ENCODE measurements at places on chromosomes 3 and 15.
A peak's percentile ranks its signal among the peaks of the same experiment; 100 is the strongest.

DNA sequence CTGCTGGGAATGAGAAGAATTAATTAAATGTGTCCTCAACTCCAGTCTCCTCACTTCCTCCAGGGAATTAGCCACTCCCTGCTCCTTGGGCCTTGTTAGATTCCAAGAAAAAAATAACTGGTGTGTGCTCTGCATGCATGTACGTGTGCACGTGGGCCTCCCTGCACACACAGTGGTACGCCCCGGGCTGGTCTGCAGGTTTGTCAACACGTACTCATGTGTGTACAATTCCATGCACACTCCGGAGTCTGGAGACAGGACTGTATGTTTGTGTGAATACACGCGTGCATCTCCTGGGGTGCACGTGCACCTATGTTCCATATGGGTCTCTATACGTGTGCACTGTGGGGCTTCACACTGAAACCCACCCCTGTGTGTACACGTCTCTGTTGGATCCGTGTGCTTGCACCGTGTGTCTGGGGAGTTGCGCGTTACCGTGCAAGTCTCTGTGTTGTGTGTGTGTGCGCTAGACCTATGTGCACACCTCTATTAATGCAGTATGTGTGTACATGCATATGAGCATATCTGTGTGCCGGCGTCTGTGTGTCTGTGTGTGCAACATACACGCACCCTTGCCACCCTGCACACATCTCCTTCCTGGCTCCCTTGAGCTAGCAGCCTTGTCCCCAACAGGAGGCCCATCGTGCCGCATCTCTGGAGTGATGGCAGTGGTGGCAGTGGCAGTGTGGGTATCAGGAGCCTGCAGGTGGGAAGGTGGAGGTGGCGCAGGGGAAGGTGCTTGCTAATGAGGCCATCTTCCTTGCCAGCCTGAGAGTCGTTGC lies 210.1 kb downstream of the TBC1D2B start:
- DNase-seq, result peak; percentile 25

GRCh38 chr15:96767703-96768434 lies 437.4 kb downstream of the NR2F2 start:
- peak; percentile 94 for DNase-seq

GRCh38 chr3:101362406-101362805 lies 42.0 kb upstream of the IMPG2 start:
- no peak for DNase-seq

DNA sequence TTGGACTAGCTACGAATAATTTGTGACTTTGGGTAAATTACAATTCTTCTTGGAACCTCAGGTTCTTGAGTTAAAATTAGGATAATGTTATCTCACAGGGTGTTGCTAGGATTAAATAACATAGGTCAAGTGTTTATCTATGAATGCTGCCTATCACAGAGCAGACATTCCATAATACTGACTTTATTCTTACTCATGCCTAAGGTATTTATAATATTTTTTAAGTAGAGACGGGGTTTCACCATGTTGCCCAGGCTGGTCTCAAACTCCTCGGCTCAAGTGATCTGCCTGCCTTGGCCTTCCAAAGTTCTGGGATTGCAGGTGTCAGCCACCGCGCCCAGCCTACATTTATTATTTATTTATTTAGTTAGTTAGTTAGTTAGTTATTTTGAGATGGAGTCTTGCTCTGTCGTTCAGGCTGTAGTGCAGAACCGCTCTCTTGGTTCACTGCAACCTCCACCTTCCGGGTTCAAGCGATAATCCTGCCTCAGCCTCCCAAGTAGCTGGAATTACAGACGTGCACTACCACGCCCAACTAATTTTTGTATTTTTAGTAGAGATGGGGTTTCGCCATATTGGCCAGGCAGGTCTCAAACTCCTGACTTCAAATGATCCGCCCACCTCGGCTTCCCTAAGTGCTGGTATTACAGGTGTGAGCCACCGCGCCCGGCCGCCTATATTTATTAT lies 741 bp upstream of the ZNF106 start:
- DNase-seq, result no peak

GRCh38 chr15:100930306-100930848 lies 11.2 kb downstream of the LRRK1 start:
- no peak for DNase-seq

DNA sequence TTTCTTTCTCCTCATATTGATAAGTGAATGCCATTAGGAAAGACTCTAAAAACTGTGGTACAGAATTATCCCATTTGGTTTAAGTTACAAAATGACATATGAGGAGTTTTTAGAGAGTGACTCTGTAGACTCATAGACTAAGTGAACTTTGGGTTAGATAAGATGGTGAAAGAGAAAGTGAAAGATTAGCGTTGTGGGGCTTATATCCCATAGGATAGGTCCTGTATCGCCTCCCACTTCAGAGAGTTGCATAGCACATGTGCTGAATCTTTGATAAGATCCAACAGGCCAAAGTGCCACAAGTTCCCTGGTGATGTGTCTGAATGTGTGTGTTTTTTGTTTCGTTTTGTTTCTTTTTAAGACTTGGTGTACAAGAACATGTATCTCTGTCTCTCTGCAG lies 666.9 kb downstream of the MECOM start:
- no peak for DNase-seq

GRCh38 chr3:132543011-132543739 lies 53.9 kb upstream of the ACKR4 start:
- DNase-seq, result no peak

DNA sequence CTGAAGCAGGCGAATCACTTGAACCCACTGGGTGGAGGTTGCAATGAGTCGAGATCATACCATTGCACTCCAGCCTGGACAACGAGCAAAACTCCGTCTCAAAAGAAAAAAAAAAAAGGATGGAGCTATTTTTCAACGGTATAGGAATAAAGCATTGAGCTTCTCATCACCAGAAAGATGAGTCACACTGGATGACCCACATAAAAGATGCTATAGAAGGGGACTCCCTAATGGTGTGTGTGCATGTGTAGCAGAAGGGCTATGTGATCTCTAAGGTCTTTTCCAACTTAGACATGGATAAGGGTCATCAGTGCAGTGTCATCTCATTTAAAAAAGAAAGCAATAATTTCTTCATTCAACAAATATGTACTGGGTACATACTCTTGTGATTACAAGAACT lies 476.0 kb downstream of the MFSD1 start:
- no peak for DNase-seq

DNA sequence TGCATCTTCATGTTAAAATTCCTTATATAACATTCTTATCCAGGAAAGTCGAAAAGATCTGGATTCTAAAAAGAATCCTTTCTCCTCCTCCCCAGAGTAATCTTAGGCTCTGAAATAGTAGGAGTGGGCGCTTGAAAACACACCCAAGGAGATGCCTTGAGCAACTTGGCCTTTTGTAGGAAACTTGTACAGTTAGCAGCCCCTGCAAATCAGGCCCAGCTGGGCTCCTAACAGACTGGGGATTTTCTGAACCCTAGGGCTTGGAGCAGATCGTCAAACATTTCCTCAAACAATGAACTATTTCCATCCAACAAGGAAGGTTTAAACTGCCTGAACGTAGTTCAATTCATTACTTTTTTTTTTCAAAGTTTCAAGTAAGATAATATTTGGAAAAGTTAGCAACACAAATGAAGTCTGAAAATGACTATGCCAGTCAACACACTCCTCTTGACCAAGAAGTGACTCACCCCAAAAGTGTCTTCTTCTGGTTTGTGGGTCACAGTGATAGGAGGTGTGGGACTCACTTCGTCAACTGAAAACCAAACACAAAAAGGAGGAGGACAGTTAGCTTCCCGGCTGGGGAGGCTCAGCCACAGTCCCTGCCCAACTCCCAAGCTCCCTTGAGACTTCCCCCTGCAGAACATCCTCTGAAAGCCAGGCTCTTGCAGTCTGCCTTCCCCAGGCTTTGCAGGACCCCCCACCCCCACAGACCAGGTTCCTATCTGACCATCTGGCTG lies 129.7 kb downstream of the NTRK3 start:
- no peak for DNase-seq

GRCh38 chr3:47588053-47588452 lies 9.4 kb upstream of the CSPG5 start:
- DNase-seq, result no peak

DNA sequence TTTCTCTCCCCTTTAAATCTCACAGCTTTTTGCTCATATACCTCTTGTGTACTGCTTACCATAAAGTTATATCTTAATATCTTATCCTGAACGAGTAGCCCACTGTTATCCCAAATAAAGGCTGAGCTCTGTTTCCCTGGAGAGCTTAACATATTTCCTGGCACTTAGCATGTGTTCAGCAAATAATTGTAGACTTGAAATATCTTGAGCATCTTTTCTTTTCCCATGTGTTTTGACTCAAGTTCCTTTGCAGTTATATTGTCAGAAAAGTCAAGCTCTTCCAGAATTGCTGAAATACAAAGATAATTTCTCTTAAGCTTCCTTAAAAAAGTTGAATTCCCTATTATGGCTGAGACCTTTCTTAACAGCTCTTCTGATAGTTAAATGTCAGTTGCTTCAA lies 150.5 kb downstream of the LPP start:
- DNase-seq, result no peak

DNA sequence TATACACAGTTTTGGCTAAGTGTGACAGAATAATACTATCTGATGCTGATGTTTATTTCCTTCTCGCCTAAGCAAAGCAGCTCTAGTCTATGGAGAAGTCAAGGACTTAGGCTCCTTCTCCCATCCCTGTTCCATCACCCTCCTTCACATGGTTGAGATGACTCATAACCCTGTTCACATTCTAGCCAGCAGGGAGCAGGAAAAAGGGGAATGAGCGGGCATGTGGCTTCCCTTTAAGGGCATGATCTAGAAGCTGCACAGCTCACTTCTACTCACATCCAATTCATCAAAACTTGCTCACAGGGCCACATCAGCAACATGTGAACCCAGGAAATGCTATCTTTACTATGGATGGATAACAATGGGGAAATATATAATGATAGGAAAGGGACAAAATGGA lies 40.9 kb downstream of the CBLB start:
- peak; percentile 91 for DNase-seq

DNA sequence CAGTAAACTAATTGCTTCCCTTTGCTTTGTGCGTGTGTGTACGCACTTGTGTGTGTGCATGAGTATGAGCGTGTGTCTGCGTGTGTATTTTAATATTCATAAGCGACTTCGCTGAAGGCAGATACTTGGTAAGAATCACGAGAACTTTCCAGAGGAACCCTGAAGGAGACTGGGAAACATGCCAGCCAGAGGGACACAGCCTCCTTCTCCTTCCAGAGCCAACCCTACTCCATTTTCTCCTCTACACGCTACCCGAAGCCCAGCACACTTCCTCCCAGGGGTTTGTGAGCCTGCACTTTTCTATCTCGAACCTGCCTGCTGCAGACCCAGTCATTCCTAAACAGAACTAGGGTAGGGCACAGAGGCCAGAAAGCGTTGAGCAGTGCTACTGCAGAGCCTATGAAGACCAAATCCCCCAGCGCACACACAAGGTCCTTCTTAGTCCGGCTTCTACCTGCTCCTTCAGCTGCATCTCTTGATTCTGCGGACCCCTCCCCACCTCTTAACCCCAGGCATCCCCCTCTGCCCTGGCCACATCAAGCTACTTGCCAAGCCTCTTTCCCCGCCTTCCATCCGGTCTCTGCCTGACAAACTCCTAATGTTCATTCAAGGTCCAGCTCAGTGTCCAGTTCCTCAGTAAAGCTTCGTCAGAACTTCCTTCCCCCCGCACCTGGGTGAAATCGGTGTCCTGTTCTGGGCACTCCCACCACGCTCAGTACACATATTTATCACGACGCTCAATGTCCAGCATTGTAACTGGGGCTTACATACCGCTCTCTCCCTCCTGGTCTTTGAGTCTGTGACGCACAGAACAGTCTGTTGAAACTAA lies 191.8 kb downstream of the FAM43A start:
- peak; percentile 42 for DNase-seq

GRCh38 chr15:36210426-36210825 lies 369.0 kb upstream of the CDIN1 start:
- no peak for DNase-seq

GRCh38 chr3:29226706-29227105 lies 54.2 kb upstream of the RBMS3 start:
- DNase-seq, result no peak

- DNase-seq, result no peak
Observed at GRCh38 chr15:60191016-60191415, 186.9 kb downstream of the FOXB1 start.
